ENCODE measurements at places on chromosomes 2 and 18. TPM values are rescaled to one million over a fixed set of nuclear protein-coding genes. Genes with fewer than 3 reads are reported as not detected.

The SERPINB2 gene
- total RNA-seq: not detected

The FAM161A gene
- total RNA-seq: 29.8 TPM

The CCDC85A gene
- total RNA-seq: 31.0 TPM

The MAB21L4 gene
- total RNA-seq: not detected

The ARMC9 gene
- total RNA-seq: 15.1 TPM

The AQP12A gene
- total RNA-seq: not detected

The MARCO gene
- under 0.01 TPM for total RNA-seq

The ITPRIPL1 gene
- 4.9 TPM for total RNA-seq

The LRATD1 gene
- 29.8 TPM for total RNA-seq

The MAL gene
- total RNA-seq: not detected

The DTYMK gene
- total RNA-seq: 8.6 TPM

The SLC38A11 gene
- 2.4 TPM for total RNA-seq

The KIAA2012 gene
- total RNA-seq: 0.82 TPM
